Hematopoietic multipotent progenitor cell treated with erythropoietin and hydrocortisone succinate and interleukin-3 and kit ligand, for 15 days (in vitro differentiated cells): ENCODE measurements at places on chromosomes 11 and 22.

GRCh38 chr22:49545606-49546005 lies 282.1 kb downstream of the BRD1 start:
- DNase-seq, result no peak

DNA sequence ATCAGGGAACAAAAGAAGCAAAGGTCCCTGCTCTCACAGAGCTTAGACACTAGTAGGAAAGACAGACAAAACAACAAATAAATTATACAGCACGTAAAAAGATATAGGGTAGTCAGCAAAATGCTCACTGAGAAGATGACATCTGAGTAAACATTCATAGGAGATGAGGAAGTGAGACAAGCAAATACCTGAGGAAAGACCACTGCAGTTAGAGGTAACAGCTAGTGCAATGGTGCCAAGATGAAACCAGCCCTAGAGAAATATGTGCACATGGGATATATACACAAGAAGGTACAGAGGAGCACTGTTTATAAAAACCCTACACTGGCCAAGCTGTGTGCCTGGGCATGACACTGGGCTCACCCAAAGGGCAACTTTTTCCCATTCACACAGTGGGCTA lies 9.8 kb downstream of the CYP2R1 start:
- no peak for DNase-seq

GRCh38 chr11:279040-279965 lies 1.1 kb downstream of the NLRP6 start:
- DNase-seq, result no peak

GRCh38 chr11:59754494-59754858 lies 700 bp upstream of the STX3 start:
- DNase-seq, result no peak

DNA sequence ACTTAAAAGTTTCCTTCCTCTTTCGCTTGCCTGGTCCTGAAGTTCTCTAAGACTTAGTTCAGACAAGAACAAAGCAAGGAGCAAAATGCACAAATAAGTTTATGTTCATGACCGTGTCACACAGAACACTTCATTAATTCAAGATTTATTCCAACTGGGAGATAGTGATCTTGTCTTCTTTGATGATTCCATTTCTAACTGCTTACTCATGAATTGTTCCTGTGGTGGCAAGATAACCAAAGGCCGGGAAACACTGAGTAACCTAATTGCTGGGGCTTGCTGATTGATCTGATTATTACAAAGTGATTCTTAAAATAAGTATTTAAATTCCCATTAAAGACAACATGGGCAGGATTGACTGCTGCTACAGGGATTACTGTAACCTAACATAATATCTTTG lies 1462.9 kb upstream of the RAG2 start:
- DNase-seq, result no peak

DNA sequence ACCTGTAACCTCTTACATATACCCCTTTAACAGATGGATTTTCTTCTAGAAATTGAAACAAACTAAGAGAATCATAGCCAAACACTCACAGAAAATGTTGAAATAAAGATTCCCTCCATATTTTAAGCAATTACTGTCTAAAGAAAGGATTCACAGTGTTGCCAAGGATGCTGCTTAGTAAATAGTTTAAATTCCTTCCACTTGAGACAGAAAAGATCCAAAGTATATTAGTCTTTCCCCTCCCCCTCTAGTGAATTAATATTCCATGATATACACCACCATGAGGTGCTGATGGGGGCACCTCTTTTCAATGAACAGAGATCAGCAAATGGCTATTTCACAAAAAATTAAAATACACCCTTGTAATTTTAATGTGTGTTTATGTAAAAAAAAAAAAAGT lies 186.8 kb downstream of the SOX6 start:
- DNase-seq, result no peak

DNA sequence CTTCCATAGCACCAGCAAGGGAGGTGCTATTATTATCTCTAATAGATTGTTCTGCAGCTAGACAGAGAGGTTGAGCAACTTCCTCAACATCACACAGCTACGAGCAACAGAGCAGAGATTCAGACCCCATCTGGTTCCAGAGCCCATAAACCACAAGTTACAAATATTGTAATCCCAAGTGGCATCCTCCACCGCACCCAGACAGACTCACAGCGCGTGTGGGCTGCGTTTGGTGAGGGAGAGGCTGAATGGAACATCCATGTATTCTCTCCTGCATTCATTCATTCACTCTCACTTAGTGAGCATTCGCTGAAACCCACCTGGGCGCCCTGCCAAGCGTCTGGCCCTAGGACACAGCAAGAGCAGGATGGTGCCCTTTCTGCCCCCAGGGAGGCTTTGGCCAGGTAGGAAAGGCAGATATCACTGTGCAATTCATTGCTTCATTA lies 33.5 kb downstream of the LIF start:
- no peak for DNase-seq

GRCh38 chr11:126390272-126390867 lies 34.9 kb downstream of the ST3GAL4 start:
- no peak for DNase-seq

GRCh38 chr11:36699271-36699670 lies 101.2 kb upstream of the RAG2 start:
- no peak for DNase-seq

GRCh38 chr22:30185129-30185528 lies 61.4 kb downstream of the LIF start:
- no peak for DNase-seq
